ENCODE measurements at places on chromosomes 5 and 9.
A peak's percentile ranks its signal among the peaks of the same experiment; 100 is the strongest.

DNA sequence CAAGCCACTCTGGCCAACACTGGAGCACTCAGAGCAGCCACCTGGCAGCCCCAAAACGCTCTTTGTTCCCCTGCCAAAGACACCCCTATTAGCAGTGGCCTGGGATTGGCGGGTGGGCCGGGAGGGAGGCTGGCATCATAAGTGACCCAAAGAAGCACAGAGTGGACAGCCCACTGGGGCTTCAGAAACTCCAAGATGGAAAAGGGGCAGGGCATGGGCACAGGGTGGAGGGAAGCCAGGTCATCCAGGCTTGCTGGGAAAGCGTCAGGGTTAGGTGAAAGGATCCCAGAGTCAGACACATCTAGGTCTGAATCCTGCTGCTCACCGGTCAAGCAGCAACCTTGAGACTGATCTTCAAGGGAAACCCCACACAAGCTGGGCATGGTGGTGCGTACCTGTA is 14.8 kb downstream of the EEIG1 start:
- DNase-seq = no peak

DNA sequence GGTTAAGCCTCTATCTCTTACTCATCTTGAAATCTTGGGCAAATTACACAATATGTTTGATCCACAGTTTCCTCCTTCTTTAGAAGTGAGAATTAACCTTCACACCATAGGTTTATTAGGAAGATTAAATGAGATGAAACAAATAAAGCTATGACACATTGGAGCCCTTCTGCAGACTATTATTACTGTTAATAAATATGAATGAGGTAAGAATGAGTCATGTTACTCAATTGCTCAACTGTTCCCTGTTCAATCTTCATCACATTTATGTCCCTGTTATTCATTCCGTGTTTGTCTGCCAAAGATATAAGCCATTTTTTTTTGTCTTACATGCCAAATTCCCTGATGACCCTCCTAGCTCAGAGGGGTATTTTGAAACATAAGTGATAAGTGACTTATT is 52.1 kb upstream of the PAPPA start:
- DNase-seq = no peak

DNA sequence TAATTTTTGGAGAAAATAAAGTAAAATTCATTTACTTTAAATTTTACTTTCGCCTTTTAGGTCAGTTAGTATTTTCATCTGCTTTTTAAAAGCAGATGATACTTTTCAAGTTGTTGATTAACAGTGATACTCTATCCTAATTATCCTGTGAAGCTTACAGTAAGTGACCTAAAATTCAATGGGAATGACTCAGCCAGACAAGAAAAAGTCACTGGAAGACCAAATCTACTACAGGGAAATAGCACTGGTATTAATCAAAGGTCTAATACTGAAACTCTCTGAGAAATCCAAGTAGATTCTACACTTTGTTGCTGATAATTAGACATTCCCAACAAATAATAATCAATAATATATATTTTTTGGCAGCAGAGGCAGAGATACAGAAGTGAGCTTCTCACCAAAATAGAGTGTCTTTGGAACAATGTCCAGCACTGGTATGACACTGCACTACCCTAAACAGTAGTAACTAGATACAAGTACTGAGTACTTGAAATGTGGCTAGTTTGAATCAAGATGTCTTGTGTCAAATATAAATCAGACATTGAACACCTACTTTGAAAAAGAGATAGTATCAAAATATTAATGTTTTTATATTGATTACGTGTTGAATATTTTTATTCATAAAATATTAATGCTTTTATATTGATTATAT is 22.8 kb upstream of the ELL2 start:
- DNase-seq = no peak

GRCh38 chr9:71830153-71830552 is 61.8 kb upstream of the CEMIP2 start:
- DNase-seq = peak; percentile 88

DNA sequence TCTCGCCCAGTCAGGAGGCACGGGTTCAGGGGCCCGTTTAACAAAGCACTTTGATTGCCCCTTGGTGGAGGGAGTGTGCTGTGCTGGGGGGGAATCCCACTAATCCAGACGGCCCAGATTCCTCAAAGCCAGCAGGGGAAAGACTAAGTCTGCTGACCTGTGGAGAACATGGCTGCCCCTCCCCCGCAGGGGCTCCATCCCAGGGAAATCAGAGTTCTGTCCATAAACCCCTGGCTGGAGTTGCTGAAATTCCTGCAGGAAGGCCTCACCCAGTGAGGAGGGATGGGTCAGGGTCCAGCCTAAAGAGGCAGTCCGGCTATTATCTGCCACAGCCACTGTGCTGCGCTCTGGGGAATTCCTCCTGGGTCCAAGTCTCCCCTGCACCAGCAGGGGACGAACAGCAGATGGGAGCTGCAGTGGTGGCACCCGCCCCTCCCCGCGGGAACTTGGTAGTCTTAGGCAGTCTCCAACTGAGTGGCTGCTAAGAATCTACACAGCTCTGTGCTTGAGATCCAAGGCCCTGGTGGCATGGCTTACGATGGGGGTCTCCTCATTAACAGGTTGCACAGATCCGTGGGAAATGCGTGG is 174.0 kb upstream of the DAB2 start:
- DNase-seq = no peak
